ENCODE measurements at places on chromosomes 11 and 22. TPM values are rescaled to one million over a fixed set of nuclear protein-coding genes. Genes with fewer than 3 reads are reported as not detected.

DNA sequence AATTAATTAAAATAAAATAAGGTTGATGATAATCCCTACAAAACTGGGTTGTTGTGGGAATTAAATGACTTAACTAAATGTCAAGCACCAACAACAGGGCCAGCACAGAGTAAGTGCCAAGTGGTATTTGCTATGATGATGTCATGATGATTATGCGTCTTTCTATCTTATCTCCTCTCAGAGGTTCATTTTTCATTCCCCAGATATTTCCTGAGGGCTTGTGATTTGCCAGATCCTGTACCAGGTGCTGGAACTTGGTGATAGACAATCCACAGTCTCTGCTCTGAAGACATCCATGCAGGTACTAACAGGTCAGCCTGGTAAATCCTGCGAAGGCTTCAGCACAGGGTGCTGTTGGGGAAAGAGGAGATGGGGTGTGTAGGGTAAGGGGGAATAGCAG is 8.1 kb upstream of the MYH9 start:
- no peak for DNase-seq

DNA sequence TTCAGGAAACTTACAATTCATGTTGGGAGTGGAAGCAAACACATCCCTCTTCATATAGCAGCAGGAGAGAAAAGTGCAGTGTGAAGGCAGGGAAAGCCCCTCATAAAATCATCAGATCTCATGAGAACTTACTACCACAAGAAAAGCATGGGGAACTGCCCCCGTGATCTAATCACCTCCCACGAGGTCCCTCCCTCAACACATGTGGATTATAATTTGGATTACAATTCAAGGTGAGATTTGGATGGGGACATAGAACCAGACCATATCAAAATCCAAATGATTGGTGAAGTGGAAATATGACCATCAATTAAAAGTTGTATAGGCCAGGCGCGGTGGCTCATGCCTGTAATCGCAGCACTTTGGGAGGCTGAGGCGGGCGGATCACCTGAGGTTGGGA is 1268.0 kb downstream of the JRKL start:
- no peak for DNase-seq

- no peak for DNase-seq
These were observed 751 bp downstream of the MS4A10 start for GRCh38 chr11:60785806-60786361.

DNA sequence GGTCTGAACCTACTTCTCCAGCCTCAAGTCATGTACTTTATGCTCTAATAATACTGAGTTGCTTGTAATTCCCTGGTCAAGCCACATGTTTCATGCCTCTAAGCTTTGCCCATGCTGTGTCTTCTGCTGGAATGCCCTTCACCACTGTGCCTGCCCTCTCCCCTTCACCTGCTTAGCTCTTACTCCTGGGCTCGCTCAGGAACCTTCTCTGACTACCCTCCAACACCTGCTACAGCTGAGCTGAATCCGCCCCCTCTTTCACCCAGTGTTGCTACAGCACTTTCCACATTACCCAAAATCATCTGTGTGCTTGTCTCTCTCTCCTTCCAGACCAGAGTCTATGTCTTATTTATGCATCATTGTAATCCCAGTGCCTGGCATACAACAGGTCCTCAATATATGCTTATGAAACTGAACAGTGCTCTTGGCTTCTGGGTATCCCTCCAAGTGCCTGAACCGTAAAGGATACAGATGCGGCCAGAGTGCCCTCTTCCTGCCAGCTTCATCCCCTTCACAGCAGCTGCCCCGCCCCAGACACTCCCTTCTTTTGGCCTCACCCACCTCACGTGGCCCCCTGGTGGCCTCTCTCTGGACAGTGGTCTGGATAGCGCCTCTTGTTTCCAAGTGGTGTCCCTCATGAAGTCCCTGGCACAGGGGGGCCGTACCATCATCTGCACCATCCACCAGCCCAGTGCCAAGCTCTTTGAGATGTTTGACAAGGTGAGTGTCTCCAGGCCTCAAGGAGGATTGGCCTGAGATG is 7.1 kb downstream of the ABCG4 start:
- DNase-seq: no peak

DNA sequence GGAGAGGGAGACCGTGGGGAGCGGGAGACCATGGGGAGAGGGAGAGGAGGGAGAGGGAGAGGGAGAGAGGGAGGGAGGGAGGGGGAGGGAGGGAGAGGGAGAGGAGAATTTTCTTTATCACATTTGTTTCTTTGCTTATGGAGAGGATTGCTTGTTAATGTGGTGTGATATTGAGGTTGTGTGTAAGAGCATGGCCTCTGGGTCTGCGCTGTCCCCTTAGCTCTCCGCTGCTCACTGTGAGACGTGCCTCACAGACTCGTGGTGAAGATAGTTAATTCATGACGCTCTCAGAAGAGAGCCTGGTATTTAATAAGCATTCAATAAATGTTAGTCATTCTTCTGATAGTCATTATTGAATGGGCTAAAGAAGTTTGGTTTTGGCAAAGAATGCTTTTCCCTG is 26.2 kb downstream of the PPFIA1 start:
- no peak for DNase-seq

- no peak for DNase-seq
These were observed 22.3 kb upstream of the NRGN start for GRCh38 chr11:124717421-124717785.

- no peak for DNase-seq
These were observed 12.1 kb downstream of the TRIM51 start for GRCh38 chr11:55895216-55895615.

- no peak for DNase-seq
These were observed 203.7 kb downstream of the ARHGAP42 start for GRCh38 chr11:100890789-100891188.

GRCh38 chr11:113690619-113691569 is 15.2 kb downstream of the TMPRSS5 start:
- no peak for DNase-seq

DNA sequence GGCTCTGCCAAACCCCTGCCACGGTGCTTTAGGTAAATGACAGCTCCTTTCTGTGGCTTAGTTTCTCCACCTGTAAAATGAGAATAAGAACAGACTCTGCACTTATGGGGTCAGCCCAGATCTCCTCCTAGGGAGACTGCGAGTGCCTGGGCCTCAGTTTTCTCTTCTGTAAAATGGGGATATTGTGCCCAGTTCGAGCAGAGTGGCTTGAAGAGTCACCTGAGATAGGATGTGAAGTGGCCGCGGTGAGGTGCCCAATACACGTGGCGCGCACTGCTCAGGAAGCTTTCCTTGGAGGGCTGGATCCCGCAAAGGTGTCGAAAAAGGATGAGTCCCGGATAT is 473 bp upstream of the EMID1 start:
- no peak for DNase-seq

DNA sequence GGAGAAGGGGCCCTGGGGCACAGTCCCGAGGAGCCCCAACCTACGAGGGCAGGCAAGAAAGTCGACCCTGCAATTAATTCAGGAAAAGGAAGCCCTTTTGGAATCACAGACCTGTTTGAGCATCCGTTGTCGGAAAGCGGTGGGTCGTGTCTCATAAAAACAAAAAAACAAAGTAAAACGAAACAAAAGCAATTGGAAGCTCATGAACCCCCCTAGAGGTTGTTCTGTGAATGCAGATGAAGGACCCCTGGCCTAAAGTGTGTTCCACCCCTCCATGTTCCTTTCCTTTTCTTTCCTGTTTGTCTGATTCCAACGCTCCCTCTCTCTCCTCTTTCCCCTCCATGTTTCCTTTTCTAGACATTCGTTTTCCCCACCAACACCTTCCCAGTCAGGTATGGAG is 203.7 kb downstream of the GRIK4 start:
- no peak for DNase-seq

DNA sequence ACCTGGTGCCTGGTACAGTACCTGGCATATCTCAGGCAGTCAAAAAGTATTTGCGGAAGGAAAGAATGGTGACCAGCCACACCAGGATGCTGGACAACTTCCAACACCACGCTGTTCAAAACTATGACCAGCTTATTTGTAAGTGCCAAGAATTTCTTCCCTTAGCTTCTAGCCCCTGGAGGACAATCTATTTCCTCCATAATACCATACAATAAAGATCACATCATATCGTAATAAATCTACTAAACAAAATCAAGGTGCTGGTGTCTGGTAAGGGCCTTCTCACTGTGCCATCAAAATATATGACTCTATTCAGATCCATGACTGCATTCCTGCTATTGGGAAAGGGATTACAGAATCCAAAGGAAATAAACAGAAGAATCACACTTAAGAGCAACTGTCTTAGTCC is 51.5 kb downstream of the ALG9 start:
- DNase-seq: no peak

DNA sequence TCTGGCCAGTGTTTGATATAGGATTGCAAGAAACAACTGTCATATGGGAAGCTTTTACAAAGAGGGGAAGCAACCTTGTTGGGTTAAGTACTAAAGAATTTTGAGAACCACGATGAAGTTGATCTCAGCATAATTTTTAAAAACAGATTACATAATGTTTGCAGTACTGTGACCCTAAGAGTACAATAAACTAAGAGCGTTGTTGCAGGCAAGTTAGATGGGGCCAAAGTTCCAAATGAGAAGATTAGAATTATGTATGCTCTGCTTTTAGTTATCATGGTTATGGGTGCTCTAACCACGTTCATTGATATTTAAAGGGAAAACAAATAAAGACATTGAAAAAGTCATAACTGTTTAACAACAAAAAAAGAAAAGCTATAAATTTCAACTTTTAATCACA is 177.5 kb downstream of the CNTN5 start:
- no peak for DNase-seq

DNA sequence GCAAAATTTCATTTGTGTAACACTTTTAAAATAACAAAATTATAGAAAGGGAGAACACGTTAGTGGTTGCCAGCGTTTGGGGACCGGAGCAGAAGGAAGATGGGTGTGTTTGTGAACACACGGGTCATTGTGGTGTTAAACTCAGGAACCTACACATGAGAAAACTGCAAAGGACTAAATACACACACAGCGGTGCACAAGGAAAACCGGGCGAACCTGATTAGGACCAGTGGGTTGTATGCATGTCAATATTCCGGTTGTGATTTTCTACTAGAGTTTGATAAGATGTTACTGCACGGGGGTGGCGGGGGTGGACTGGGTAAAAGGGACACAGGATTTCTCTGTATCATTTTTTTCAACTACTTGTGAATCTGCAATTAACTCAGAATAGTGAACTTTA is 351.2 kb downstream of the OPCML start:
- DNase-seq: no peak

DNA sequence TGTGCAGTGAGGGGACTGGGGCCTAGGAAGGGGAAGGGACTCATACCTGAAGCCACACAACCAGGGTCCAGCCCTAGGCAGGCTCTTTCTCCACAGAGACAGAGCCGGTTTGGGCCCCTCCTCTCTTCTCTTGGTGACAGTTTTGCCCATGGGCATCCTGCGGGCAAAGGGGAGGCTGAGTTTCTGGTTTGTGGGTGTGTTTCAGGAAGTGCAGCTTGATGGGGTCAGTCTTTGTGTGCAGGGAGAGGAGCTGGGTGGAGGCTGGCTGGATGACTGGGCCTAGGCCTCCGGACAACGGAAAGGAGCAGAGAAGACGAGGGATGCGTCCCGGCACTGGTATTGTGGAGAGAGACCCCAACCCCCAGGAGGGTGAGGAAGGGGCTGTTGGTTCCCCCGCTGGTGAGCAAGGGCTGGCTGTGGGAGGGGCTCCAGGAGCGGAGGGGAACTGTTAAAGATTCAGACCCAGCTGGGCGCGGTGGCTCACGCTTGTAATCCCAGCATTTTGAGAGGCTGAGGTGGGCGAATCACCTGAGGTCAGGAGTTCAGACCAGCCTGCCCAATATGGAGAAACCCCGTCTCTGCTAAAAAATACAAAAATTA is 23.4 kb upstream of the CELSR1 start:
- no peak for DNase-seq

GRCh38 chr11:86192519-86193257 is 51.9 kb upstream of the EED start:
- DNase-seq: no peak

DNA sequence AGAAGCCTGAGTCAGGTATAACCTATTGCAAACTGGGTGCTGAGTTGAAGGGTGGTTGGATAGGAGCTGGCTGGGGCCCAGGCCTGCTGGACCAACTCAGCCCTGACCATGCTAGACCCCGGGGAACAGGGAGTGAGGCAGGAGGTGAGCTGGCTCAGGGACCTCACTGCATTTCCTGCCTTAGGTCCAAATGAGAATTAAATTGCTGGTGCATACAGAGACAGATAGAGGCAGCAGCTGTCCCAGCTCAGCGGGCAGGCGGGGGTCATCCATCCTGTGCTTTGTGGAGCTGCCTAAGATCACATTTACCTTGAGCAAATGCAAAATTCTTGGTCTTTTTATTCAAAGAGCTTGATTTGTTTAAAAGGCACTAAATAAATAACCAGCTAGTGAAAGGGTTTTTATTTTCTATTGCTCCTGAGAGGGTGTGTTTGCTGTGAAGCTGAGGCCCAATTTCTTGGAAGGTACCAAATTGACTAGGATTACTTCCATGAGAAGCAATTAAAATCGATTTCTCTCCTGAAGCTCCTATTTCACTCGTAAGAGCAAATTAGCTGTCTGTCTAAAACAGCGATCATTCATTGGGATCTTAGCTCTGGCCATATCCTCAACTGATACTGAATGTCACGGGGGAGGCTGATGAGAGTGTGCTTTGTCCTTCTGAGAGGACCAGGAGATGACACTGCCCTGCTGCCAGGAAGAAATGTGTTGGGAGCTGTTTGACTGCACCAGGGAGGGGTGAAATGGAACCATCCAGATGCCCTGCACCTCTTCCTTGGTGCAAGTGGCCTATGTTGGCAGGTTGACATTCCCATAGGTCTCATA is 24.9 kb downstream of the USH1C start:
- DNase-seq: no peak

- no peak for DNase-seq
These were observed at the start of gene SMIM35 for GRCh38 chr11:118086913-118087768. Gene SMIM35 (minus strand): TSS chr11:118086963. CDS start chr11:118086757, 206 bp downstream.

DNA sequence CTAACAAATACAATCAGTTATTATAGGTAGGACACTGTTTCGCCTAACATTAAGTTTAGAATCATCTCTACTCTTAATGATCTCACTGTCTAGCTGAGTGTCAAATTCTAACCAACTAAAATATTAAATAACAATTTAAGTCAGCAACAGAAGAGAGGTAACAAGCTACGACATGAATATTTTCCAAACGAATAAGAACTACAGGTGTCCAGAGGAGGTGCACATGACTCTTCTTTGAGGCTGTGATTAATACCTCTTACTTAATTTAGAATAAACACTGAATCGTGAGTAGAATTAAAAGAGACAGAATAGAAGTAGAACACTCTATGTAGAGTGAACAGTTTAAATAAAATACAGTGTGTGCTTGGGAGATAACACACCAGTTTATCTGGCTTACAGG is 619.0 kb upstream of the ARHGAP42 start:
- DNase-seq: no peak

MS4A3 gene
- 0.83 TPM for polyA plus RNA-seq

PHF21B gene
- polyA plus RNA-seq: 3.0 TPM

DNAJB7 gene
- polyA plus RNA-seq: 0.32 TPM

BRSK2 gene
- polyA plus RNA-seq: 0.49 TPM

SDHD gene
- 199 TPM for polyA plus RNA-seq

SMTNL1 gene
- 0.23 TPM for polyA plus RNA-seq

EMSY gene
- 25.5 TPM for polyA plus RNA-seq

GCAT gene
- 14.3 TPM for polyA plus RNA-seq

OPCML gene
- 14.1 TPM for polyA plus RNA-seq

OR4A16 gene
- not detected for polyA plus RNA-seq

MICAL2 gene
- polyA plus RNA-seq: 7.1 TPM

MS4A15 gene
- polyA plus RNA-seq: not detected

All from right renal cortex interstitium (tissue), 3 donors.